ENCODE measurements at places on chromosomes 6 and 20.
A peak's percentile ranks its signal among the peaks of the same experiment; 100 is the strongest.

DNA sequence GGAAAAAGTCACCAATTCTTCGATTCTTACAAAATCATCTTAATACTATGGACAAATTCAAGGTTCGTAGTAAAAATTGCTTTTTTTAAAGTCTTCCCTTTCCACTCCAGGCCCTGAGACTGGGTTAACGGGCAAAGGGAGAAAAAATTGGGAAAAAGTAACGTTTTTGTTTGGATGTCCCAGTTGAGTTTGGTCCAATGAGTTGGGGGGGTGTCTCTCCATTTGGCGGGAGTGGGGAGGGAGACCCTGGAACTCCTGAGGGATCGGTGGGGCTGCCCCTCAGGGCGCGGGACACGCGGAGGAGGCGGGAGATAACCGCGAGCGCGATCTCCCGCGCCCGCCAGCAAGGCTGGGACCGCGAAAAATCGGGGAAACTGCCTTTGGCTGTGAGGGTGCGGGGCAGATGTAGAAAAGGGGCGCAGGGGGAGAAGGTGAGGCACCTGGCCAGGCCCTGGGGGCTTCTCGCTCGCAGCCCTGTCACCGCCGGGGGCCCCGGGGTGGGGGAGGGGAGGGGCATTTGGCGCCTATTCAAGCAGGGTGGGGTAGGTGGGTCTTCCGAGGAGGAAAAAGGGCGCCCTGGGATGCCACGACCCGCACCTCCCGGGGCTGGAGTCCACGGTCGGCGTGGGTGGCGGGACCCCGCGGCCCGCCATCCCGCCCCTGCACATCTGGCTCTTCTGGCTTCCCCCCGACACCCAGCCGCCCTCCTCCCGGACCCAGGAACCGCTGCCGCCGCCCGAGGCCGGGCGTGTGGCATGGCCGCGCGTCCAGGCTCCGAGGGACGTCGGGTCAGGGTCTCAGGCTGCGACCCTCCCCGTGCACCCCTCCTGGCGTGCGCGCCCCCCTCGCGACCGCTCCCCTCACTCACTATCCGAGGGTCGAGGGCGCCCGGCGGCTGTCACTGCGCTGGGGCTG, 595 bp downstream of the FBXO5 start:
- ATAC-seq = no peak

GRCh38 chr6:12523726-12524125, 192.8 kb upstream of the PHACTR1 start:
- no peak for ATAC-seq

DNA sequence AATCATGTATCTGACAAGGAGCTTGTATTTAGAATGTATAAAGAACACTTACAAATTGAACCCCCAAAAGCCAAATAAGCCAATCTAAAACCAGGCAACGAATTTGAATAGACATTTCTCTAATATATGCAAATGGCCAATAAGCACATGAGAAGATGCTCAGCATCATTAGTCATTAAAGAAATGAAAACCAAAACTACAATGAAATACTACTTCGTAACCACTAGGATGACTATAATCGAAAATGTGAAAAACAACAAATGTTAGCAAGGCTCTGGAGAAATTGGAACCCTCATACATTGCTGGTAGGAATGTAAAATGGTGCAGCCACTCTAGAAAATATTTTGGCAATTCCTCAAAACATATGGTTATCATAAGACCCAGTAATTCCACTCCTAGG, 105.8 kb upstream of the TOP1 start:
- no peak for ATAC-seq

DNA sequence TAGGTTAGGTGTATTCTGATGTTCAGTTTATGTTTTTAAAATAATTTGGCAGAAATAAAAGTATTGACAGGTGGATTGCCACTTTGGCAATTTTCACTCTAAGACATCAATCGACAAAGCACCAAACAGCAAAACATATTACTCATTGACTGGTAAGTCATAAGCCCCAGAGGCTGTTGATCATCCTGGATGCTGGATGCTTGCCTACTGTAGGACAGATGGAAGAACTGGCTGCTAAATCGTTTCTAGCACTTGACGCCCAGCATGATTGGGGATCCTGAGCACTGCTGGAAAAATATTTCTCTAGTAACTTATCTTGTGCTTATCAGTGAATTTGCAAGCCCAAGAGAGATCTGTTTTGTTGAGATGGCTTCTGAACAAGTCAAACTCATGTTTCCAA, 1001.9 kb upstream of the FLRT3 start:
- ATAC-seq = no peak

DNA sequence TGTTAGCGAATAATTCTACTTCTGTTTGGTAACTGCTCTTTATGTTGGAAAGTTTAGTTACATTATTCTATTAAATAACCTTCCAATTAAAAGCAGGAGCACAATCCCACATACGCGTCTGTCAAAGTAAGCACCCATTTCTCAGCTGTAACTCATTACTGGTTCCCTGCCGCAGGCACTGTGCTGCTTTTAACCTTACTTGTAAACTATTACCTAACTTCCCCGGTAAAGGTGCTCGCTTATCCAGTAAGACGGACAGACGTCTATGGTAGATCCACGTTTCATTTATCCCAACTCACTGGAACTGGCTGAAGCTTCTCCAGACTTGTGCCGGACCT, 529 bp upstream of the ENPP4 start:
- peak; percentile 13 for ATAC-seq
